ENCODE measurements at places on chromosomes 2 and 18.

- no peak for DNase-seq
Observed at GRCh38 chr2:39023649-39024048, 97.2 kb downstream of the SOS1 start.

- no peak for DNase-seq
Observed at GRCh38 chr2:39027421-39027820, 93.4 kb downstream of the SOS1 start.

GRCh38 chr2:74739129-74739528, 85.1 kb downstream of the SEMA4F start:
- DNase-seq = no peak

GRCh38 chr2:174634130-174635014, 36.8 kb upstream of the WIPF1 start:
- no peak for DNase-seq

DNA sequence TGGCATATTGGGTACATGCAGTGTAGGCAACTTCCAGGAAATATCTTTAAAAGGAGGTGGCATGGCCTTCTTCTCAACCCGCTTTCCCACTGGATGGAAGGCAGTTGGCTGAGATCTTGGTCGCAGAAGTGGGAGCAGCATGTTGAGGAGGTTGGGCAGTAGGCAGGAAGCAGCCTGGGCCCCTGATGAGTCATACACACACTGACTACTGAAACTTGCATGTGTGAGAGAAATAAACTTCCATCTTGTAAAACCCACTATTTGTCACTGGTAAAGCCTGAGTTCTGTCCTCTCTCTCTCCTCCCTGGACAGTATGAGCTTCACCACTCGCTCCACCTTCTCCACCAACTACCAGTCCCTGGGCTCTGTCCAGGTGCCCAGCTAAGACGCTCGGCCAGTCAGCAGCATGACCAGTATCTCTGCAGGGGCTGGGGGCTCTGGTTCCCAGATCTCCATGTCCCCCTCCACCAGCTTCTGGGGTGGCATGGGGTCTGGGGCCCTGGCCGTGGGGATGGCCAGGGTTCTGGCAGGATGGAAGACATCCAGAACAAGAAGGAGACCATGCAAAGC, 233.8 kb upstream of the SPRED2 start:
- DNase-seq = no peak

GRCh38 chr2:55345064-55345463, 74.6 kb downstream of the CCDC88A start:
- DNase-seq = no peak

- no peak for DNase-seq
Observed at GRCh38 chr2:150475479-150476250, 11.8 kb downstream of the RND3 start.

DNA sequence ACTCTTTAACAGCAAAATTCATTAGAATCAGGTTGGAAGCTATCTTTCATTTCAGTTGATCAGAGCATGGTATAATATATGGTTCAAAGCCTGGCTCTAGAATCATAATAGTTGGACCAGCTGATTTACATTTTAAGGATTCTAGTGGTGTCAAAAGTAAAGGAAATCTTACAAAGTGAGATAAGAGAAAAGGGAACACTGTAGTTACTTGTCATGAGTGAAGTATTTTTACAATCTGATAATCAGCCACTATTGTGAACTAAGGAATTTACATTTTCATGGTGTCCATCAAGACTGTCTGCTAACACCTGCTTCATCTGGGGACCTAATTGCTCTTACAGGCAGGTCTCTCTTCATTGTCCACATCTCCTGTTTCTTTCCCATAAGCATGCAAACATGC, 161.1 kb downstream of the SLC39A10 start:
- no peak for DNase-seq

DNA sequence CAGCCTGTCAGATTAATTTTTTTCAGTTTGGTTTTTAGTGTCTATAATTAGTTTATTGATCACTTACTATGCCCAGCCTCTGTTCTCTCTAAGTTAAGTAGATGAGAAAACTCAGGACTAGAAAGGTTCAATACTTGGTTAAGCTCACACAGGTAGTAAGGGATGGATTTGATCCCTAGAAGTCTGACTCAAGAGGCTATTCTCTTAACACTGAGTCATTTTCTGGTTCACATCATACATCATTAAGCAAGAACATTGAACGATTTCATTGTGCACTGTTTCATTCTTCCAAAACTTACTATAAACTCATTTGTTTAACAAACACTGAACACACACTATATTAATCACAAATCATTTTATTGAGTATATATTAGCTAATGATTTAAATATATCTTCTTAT, 54.1 kb upstream of the SLC38A11 start:
- DNase-seq = no peak

DNA sequence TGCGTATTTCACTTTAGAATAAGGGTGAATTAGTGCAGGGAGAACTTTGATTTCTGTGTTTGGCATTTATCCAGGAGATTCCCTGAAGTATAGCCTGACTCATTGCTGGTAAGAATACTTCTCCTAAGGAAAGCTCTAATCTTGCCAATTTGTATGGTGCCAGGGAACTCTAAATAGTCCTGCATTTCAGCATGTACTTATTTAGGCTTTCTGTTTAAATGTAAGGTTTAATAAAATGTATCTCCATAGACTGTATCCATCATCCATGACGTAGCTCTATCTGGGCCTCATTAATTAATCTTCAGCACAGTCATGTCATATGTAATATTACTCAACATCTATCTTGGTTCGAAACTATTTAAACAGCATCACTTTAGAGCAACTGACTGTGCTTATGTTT, 127.7 kb downstream of the DOK6 start:
- DNase-seq = no peak

DNA sequence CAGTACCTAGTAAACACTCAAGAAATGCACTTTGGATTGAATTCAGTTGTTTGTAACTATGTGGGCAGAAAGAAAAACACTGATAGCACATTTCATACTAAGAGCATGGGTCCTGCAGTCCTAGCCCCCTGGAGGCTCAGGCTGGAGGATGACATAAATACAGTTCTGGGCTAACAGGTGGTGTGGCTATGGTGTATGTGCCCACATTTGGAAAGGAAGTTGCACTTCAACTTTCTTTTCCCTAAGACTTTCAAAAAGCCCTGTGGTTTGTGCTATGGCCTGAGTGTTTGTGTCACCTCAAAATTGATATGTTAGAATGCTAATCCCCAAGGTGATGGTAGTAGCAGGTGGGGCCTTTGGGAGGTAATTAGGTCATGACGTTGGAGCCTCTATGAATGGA, 218.2 kb downstream of the CDCA7 start:
- no peak for DNase-seq

- no peak for DNase-seq
Observed at GRCh38 chr2:217939629-217940245, 63.1 kb downstream of the TNS1 start.

DNA sequence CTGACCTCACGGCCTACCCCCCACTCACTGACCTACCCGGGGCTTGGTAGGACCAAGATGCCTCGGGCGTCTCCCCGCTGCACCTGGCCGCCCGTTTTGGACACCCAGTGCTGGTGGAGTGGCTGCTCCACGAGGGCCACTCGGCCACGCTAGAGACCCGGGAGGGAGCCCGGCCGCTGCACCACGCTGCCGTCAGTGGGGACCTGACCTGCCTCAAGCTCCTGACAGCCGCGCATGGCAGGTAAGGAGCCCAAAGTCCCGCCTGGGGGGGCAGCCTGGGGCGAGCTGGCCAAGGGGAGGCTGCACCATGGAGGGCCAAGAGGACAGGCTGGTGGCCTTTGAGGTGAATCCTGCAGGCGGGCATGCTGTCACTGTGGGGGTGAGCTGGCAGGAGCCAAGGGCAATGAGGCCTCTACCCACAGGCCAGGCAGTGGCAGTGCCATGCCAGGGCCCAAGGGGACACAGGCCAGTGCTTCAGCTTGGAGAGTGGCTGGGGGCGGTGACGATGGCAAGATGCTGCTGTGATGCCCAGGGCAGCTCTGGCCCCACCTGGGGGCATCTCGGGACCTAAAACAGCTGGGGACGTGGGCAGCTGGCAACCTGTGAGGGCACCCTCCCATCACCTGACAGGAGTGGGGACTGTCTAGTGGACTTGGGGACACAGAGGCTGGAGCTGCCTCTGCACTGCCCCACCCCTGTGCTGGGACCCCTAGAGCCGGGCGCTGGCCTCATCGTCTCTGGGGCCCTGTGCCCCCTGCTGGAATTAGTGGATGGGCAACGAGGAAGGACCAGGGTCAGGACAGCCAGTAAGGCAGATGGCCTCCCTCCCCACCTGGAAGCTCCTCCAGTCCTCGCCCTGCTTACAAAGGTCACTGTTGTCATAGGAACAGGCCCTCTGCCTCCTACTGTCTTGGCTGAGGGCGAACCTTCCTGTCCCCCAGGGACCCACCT, 2.0 kb downstream of the ESPNL start:
- no peak for DNase-seq

- DNase-seq = no peak
Observed at GRCh38 chr18:54218299-54218698, 6.2 kb downstream of the MBD2 start.

GRCh38 chr18:24942144-24942543, 409.8 kb downstream of the ZNF521 start:
- DNase-seq = no peak

- DNase-seq = no peak
Observed at GRCh38 chr2:133532919-133533318, 35.3 kb downstream of the NCKAP5 start.

GRCh38 chr2:197498235-197498936, 1.3 kb downstream of the HSPD1 start:
- DNase-seq = no peak

- DNase-seq = no peak
Observed at GRCh38 chr2:99481527-99481926, 8.3 kb downstream of the REV1 start.

- no peak for DNase-seq
Observed at GRCh38 chr18:2683055-2683454, 27.5 kb downstream of the SMCHD1 start.

- DNase-seq = no peak
Observed at GRCh38 chr2:200174433-200175216, 131.9 kb upstream of the SPATS2L start.

DNA sequence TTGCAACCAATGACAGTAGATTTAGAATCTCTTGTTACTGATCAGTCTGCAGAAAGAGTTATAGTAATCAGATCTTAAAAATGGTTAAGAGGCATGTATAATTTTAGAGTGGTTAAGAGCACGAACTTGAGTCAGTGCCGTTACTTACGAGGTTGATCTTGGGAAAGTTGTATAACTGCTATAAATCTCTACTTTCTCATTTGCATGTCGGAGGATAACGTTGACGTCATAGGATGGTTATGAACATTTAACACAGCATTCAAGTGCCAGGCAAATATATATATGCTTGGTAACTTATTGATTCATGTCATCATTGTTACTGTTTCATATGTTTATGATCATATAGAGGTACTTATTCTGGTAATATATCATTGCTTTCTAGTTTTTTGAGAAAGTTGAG, 146.2 kb downstream of the ARHGAP28 start:
- DNase-seq = no peak

DNA sequence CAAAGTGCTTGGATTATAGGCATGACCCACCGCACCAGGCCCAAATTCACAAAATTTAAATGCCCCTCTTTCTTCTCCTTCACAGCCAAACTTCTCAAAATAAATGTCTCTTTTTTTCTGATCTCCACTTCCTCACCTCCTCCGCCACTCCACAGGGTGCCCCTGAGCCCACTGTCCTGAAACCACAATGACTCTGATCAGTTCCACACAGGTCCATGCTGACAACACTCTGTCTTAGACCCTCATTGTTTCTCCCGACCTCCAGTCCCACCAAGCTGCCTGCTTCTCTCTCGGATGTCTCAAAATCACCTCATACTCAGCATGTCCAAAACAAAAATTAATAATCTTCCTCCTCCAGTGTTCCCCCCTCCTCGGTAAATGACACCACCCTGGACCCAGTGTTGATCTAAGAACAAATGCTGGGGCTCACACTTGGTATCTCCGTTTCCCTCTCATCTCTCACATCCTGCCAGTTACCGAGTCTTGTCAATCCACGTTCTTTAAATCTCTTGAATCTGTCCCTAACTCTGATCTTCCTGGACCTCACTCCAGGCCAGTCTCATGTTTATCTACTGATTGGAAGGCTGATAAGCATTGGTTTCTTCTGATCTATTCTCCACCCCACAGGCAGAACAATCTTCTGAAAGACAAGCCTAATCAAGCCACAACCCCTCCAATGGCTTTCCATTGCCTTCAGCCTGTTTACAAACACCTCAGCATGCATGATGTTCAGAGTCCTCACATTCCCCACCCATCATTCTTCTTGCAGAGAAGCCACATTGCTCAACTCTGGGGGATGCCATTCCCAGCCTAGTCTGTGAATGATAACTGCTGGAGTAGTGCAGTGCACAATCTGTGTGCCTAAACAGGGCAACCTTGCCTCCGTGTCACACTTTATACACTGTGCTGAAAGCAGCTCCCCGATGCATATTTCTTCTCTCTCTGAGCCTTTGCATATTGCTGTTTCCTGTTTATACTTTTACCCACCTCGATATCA, 12.4 kb upstream of the ANKRD44 start:
- DNase-seq = no peak

GRCh38 chr2:190791347-190791975, 89.2 kb upstream of the GLS start:
- DNase-seq = peak; percentile 24

- DNase-seq = no peak
Observed at GRCh38 chr2:148660999-148661398, 16.4 kb downstream of the EPC2 start.

- DNase-seq = no peak
Observed at GRCh38 chr2:203500951-203501350, 34.1 kb downstream of the RAPH1 start.

DNA sequence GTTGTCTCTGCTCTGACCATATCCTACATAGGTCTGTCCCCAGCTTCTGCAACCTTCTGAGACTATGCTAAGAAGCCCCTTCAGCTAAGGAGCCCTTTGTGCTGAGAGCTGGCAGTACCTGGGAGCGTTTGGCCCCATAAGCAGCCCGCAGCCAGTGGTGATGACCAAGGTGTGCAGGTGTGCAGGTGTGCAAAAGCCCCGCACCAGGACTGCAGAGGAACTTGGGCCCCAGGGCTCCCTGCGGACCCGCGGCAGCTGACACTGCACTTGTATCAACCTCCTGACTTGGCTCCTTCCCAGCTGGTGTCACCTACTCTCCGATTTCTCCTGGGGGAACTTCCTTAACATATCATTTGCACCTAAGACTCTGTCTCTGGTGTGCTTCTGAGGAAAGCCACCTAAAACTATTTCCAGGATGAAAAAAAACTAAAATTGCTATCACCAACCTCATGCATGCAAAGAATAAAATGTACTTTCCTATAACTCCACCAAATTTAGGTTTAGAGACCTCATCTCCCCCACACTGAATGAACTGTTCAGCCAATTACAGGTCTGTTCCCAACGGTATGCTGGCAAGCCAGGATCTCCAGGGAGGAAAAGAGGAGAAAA, 16.1 kb upstream of the GNAL start:
- DNase-seq = no peak

Data from nucleus accumbens (tissue), 56 donors.